ENCODE measurements at places on chromosomes 7 and 10.
A peak's percentile ranks its signal among the peaks of the same experiment; 100 is the strongest.

DNA sequence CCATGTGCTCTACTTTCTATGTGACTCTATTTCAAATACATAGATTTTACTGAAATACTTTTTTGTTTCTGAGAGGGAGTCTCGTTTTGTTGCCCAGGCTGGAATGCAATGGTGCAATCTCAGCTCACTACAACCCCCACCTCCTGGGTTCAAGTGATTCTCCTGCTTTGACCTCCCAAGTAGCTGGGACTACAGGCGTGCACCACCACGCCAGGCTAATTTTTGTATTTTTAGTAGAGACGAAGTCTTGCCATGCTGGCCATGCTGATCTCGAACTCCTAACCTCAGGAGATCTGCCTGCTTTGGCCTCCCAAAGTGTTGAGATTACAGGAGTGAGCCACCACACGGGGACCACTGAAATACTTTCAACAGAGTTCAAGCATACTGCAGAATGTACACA lies 3.5 kb downstream of the IDI1 start:
- no peak for DNase-seq

DNA sequence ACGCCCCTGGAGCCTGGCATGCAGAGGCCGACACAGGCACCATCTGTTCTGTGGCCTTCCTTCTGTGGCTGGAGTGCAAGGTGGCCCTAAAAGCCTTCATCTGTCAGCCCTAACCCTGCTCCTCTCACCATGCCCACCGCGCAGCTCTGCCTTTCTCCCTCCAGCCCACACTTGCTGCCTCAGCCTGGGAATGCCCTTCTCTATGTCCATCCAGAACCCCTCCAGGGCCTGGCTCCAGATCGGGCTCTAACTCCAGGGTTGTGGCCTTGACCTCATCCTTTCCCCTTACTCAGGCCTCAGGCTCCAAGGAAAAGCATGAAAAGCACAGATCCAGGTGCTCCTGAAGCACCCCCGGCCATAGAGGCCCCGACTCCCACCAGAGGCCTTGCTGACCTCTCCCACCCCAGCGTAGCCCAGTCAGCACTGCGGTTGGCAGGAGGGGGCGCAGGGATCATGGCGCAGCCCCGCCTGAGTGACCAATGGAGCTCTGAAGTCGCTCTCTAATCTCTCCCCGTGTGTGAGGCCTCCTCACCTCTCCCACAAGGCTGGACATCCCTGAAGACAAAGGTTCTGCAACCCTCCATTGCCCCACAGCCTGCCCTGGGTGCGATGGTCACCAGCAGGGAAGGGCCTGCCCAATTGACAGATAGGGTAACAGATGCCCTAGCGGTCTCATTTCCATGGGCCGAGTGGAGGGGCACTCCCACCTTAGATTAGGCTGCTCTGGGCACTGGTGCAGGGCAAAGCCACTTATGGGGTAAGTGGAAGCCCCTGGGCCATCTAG lies 9.2 kb downstream of the ZCCHC24 start:
- no peak for DNase-seq

DNA sequence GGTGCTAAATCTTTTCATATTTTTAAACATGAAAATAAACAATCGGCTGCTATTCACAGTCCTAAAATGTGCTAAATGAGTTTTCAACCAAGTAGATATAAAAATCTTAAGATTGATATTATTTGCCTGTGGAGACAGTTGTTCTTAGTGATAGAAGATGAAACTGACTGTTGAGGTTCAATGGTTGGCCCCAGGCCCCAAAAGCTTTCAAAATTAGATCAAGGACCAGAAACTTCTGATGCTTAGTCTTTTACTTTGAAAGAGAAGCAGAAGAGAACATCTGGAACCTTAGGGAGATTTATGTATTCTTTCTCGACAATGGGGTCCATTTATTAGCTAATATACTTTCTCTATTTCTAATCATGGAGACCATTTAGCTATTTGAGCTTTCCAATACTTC lies 155.8 kb downstream of the REEP3 start:
- no peak for DNase-seq

DNA sequence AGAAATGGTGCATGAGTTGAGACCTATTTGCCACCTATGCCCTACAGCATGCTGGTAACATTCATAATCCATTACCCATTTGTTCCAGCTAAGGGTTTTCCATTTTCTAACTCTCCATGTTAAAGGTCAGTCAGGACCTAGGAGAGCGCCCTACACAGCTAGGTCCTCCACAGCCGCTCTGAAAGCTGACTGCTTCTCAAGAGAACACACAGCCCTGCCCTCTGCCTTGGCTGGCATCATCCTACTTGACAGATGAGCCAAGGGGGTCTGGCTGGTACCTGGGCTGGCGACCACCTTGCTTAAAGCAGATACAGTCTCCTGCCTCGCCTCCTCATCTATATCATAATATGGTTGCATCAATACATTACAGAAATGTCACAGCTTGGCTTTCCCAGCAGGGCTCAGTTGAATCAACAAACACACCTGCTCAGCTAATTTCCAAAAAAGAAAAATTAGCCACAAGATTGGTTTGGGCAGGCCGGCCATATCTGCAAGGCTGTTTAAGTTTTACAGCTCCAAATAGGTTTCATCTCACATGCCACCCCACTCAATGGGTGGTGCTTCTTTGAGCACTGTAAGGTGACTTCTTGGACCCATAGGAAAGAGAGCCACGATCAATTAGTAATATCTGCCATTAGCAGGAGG lies 17.3 kb downstream of the TLL2 start:
- DNase-seq = no peak

DNA sequence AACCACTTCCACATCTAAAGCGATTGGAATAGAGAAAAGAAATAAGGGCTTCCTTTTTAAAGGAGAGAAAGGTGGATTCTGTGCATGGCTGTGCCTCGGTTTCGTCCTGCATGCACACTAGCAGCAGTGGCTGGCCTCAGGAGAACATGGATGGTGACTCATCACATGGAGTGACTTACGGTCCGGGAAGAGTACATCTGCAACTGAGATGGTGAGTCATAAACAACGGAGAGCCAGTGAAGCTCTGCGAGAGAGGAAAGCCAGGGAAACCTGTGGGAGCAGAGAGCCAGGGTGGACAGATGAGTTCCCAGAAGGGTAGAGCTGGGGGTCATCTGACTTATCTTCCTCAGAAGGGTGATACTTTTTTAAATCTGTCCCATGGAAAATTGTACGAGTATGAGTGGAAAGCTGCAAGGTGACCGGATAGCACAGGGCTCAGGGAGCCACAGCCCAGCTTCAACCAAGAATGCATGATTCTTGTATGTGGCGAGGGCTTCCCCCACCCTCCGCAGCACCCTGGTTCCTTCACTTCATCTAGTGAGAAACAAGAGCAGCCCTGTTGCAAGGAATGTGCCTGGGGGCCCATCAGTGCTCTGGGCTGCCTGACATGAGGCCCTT lies 259.1 kb downstream of the KLF6 start:
- peak; percentile 54 for DNase-seq

GRCh38 chr10:60358282-60358681 lies 31.4 kb downstream of the ANK3 start:
- DNase-seq = no peak

DNA sequence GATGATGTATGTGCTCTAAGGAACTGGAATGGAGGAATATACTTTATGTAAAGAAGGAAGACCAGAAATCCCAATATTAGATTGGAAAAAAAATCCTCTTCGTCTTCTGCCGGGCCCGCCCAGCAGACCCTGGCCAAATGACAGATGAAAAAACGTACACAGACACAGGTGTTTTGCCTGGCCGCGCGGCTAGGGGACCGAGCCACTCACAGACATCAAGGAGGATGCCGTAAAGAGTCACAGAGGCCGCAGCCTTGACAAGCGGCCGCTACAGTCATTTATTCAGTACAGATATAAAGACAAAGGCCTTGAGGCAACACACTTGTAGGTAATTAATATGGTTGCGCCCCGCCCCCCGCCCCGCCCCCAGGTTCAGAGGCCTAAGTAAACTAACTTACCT lies 594.1 kb downstream of the GRM8 start:
- no peak for DNase-seq

- DNase-seq = no peak
Observed at GRCh38 chr10:18271491-18271890, 131.3 kb downstream of the CACNB2 start.

DNA sequence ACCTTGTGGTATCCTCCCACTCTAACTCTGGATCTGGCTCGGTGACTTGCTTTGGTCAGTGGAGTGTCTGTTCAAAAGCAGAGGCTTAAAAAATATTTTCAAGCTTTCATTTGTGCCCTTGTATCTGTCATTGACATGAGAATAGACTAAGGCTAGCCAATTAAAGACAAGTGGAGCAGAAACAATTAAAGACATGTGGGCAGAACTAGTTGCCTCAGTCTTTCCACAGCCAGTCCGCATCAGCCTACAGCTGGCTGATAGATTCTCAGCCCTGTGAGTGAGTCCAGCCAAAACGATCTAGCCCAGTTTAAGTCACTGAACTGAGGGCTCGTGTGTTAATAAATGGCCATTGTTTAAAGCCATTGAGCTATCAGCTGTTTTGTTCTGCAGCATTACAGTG lies 185.2 kb upstream of the DGKB start:
- DNase-seq = no peak

DNA sequence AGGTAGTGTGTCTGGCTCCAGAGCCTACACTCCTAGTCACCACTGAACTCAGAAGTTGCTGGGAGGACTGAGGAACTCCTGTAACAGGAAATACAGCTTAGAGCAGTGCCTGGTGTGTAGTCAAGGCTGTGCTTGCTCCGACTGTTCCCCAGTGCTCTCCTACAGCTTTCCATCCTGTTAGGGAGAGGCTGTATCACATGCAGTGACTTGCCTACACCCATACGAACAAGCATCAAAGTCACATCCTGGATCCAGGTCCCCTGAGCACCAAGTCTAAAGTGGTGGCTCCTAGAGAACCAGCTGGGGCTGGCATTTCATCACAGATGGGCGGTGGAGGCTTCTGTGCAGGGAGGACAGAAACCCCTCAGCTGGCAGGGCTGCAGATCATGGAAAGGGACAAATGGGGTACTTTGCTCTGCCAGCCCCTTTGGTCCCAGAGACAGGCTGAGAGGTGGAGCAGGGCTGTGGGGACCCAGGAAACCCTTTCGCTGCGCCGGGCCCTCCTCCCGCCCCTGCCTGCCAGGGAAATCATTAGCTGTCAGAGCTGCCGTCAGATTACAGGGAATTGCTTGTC lies 7.7 kb downstream of the ASB10 start:
- no peak for DNase-seq

DNA sequence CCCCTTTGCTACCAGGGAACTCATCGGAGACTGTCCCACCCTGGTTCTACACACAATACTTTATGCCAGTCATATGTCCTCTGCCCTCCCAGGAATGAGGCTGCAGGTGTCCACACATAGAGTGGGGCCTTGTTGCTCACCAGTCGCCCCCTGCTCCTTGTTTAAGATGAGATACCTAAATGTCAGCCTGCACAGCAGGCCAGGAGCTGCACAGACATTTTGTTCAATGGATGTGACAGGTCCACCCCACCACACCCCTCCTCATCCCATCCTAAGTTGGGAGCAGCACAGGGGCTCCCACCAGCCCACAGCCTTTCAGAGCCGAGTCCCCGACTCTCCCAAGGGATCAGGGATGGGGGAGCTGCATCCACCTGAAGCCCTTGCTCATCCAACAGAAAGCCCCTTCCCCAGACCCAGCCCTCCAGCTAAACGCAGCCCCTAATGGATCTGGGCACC lies 6.2 kb upstream of the GRID1 start:
- DNase-seq = no peak

DNA sequence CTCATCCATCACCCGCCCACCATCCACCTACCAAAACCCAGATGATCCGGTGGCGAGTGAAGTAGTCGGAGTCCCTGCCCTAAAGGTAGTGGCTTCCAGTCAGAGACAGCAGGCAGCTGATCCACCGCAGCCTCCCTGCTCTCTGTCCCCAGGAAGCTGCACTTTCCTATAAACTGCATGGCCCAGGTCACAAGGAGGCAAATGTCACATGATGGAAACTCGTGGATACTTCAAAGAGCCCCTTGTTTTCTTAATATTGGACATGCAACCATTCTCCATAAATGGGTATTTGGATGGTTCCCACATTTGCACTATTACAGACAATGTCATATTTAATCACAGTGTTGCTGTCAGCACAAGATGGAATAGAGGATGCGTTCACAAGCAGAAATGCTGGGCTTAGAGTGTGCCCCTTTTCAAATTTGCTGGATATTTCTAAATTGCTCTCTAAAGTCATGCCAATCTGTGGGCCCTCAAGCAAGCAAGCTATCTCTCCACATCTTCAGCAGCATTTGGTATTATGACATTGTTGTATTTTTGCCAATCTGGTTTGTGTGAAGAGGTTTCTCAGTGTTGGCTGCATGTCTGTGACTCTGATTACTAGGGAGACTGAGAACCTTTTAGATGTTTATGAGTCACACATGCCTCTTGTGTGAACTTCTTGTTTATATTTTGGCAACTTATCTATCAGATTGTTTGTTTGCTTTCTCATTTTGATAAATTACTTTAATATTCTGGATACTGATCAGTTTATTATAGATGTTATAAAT lies 822.0 kb downstream of the TNS3 start:
- DNase-seq = no peak

DNA sequence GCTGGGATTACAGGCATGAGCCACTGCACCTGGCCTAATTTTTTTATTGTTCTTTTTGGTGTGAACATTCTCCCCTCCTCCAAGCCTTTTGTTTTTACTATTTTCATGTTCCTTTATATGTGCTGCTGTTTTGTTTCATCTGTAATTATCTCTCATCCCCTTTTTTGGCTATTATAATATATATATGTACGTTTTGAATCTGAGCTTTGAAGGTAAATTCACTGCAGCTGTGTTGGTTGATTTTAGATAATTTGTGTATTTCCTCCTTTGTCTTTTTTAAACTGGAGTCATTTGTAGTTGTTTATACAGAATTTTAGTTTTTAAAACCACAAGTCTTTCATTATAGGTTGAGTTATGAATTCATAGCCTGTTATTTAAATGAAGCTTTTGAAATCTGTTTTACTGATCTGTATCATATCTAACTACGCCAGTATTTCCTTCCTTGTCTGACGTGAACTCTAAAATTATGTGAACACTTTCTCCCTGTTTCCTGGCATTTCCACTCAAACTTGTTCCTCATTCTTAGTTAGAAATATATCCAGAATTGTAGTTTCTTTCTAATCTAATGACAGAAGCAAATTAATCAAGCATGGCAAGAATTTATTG lies 54.9 kb downstream of the PTEN start:
- no peak for DNase-seq

- DNase-seq = no peak
Observed at GRCh38 chr10:3432081-3432825, 259.7 kb upstream of the PITRM1 start.
